ENCODE measurements at places on chromosomes 6 and 20.

DNA sequence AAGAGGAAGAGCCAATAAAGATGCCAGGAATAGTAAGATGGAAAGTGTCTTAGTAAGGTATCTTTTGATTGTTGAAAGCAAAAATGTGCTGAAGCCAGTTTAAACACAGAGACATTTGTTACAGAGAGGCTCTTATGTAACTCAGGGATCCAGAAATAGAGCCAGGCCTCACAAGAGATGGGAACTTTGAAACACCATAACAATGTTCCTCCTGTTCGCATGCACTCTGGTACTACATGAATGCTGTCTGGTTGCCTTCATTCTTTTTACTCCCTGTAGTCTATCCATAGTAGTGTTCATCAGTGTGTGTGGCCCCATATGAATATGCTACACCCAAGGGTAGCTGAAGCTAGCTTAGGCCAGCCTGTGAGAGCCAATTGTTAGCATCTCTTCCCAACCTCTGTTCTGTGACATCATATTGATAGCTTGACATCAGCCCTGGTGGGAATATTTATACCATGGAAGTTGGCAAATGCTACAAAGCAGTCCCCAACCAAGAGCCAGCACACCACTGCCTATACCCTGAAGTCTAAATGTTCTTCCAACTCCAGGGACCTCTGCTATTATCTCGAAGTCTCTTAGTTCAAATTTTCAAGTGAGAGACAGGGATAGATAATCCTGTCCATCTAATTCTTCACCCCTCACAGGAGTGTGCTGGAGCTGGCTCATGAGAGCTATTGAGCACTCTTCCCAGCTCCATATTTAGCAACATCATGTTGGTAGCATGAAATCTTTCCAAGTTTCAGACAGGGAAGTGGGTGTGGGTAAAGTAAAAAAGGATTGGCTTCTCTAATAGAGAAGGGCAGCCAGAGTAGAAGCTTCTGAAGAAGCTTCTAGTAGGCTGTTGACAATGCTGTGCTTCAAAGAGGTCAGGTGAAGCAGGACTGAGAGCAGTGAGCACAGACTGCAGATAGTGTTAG is 7.0 kb downstream of the NDUFAF5 start:
- no peak for DNase-seq

GRCh38 chr20:62887152-62887859 is 25.7 kb upstream of the TCFL5 start:
- no peak for DNase-seq

- DNase-seq: no peak
These were observed 33.4 kb downstream of the LRRC1 start for GRCh38 chr6:53828215-53828614.

DNA sequence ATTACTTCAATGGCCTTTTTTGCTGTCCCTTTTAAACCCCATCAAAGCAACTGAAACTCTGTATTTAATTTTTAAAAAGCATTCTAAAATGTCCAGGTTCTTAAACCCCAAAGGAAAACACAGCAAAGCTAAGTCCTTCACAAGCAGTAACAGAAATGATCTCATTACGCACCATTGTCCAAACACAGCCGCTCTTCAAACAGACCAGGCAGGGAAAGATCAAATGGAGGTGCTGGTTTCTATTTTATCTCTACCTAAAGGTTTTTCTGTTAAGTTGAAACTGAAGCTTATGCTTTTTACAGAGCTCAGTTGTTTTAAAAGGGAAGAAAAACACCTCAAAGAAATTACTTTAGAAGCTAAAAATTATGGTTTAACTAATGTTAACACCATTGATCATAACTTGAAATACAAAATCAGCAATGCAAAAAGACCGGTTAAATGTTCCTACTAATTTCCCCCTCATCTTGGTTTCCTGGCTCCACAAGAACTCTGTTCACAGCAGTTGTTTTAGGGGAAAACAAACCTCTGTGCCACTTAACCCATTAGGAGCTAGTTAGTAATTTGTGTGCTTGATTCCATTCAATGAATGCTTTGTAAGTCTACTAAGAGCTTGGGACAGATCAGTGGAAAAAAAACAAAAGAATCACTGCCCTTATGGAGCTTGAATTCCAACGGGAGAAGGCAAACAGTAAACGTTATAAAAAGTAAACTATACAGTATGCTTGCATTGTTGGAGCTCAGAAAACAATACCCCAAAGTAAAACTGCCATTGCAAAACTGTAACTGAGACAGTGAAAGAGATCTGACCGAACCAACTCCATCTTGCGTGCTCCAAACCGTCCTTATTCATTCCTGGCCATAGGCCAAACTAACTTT is 87.4 kb downstream of the CD24 start:
- no peak for DNase-seq

- DNase-seq: no peak
These were observed 24.7 kb upstream of the BHLHE23 start for GRCh38 chr20:63031251-63032014.

DNA sequence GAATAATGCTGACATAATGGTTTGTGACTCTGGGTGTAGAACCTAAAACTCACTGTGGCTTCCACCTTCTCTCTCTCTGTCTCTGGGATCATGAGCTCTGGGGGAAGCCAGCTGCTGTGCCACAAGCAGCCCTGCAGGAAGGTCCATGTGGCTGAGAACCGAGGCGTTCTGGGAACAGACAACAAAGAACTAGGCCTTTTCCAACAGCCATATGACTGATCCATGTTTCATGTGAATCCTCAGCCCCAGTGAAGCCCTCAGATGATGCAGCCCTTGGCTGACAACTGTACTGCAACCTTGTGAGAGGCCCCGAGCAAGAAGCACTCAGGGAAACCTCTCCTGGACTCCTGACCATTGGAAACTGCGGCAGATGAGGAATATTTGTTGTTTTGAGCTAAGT is 56.6 kb downstream of the HLA-G start:
- no peak for DNase-seq

DNA sequence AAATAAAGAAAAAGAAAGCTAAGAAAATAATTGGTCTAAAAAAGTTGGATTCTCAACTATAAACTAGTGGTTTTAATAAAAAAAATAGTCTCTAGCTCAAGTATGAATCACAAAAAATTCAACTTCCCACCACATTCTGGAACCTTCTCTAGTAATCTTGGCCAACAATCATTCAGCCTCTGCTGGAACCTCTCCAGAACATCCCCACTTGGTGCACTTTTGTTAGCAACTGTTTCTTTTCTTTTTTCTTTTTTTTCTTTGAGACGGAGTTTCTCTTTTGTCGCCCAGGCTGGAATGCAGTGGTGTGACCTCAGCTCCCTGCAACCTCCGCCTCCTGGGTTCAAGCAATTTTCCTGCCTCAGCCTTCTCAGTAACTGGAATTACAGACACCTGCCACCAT is 35.7 kb downstream of the TXLNB start:
- no peak for DNase-seq

DNA sequence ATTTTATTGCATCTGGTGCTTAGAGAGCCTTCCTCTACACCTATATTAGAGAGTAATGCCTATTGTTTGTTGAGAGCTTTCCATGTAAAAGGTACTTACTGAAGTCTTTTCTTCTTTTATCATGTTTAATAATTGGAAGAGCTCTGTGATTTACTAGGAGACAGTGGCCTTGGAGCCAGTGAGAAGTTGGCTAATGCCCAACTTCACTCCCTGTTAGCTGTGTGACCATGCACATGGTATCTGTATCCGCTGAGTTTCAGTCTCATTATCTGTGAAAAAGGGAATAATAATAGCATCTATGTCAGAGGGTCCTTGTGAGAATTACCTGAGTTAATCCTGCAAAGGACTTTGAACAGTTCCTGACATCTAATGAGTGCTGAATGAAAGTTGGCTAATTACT is 105.0 kb downstream of the CD109 start:
- DNase-seq: no peak

DNA sequence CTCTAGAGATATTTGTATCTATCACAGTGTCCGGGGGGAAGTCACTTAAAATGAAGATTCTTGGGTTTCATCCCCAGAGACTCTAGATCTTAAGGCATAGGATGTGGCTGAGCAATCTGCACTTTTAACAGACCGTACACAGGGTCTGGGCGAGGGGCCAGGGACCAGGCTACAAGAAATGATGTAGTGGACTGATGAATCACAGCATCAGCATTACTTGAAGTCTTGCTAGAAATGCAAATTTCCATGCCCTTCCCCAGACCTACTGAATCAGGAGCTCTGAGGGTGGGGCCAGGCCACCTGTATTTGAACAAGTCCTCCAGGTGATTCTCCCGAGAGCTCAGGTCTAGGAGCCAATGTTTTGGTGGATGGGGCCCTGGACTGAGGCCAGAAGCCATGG is 168.4 kb downstream of the DOK5 start:
- no peak for DNase-seq

DNA sequence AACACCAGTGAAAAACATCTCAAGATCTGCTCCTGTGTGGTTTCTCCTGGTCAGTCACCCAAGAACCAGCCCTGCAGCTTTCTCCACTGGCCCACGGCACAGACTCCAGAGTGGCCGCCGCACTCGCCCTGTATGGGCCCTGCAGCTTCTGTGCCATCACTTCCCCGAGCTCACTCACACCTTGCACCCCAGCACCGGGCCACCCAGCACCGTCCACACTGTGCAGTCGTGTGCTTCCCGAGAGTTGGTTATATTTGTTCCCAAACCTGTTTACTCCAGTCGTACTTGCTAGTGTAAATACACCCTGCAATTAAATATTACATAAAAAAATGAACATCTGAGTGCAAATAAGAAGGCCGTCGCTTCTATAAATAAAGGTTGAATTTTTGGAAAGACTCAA is 341.7 kb downstream of the CDH26 start:
- no peak for DNase-seq

DNA sequence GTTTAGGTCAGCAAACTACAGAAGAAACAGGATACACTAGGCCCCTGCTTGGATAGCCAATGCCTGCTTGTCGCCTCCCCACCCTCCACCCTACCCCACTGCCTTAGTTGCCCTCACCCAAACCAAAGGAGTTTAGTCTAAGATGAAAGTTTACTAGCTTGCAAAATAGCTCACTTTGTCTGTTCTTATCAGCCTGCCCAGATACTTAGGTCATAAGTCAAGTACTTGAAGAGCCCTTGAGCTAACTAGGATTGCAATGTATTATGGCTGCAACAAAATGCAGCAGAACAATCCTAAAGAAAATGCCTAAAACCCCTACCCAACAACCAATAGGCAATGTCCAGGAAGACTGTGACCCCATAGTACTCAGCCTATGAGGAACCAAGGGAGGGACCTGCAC is 7.3 kb upstream of the ENTPD6 start:
- no peak for DNase-seq

- DNase-seq: no peak
These were observed 292.6 kb downstream of the ALDH8A1 start for GRCh38 chr6:134657343-134657742.

- DNase-seq: no peak
These were observed 12.9 kb downstream of the MDGA1 start for GRCh38 chr6:37684801-37685200.

DNA sequence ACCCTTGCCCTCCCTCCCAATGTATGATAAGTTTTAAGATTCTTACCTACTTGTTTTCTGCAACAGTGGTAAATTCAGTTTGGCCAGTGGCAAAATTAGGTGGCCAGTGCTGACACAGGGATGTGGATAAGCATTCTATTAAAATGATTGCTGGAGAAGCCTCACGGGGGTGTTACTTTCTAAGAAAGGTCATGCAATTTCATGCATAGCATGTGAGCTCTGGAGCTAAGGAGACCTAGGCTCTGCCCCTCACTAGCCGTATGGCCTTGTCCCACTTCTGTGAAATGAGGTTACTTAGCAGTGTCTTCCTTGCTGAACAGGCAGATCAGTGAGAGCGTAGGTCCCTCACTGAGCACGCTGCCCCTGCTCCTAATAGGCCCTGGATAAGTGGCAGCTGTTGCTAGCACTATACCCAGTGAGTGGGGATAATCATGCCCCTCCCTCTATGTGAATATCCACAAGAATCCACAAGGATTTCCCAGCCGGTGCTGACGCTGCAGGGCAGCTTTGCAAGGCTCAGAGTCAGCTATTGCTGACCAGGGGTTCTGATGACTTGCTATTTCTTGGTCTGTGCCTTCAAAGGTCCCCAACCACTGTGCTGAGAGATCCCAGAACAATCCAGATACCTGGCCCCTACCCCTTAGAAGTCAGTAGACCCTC is 86.5 kb upstream of the MRPS10 start:
- DNase-seq: no peak

- no peak for DNase-seq
These were observed 72.7 kb downstream of the ELOVL4 start for GRCh38 chr6:79874531-79875134.

DNA sequence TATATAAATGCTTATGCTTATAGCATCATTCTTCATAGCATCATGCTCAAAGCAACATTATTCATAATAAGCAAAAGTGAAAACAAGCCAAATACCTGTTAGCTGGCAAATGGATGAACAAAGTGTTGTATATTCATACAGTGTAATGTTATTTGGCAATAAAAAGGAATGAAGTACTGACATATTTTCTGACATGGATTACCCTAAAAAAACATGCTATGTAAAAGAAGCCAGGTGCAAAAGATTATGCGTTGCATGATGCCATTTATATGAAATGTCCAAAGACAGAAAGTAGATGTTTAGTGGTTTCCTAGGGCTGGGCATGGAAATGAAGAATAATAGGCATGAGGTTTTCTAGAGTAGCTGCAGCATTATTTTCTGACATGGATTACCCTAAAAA is 77.1 kb downstream of the GFRA4 start:
- no peak for DNase-seq

GRCh38 chr6:17423026-17423425 is 29.6 kb downstream of the CAP2 start:
- DNase-seq: no peak

GRCh38 chr6:51339728-51340127 is 521.1 kb downstream of the TFAP2B start:
- no peak for DNase-seq

- no peak for DNase-seq
These were observed 95.0 kb downstream of the AIG1 start for GRCh38 chr6:143155681-143156080.

DNA sequence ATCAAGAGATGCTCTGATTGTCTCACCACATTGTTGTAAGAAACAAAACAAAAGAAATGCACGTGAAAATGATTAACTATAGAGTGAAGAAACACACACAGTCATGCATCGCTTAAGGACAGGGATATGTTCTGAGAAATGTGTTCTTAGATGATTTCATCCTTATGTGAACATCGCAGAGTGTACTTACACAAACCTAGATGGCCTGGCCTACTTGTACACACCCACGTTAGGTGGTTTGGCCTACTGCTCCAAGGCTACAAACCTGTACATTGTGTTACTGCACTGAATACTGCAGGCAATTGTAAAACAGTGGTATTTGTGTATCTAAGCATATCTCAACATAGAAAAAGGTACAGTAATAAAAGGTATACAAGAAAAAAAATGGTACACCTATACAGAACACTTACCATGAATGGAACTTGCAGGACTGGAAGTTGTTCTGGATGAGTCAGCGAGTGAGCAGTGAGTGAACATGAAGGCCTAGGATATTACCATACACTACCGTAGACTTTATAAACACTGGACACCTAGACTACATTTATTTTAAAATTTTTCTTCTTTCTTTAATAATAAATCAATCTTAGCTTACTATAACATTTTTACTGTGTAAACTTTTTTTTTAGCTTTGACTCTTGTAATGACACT is 48.6 kb downstream of the FKBP5 start:
- DNase-seq: no peak

Data from activated T-helper 1 cell treated with anti-CD3 and anti-CD28 coated beads, Interleukin-2, amount 50 U/mL, for 16 hours (primary cell).